ENCODE measurements at places on chromosomes 5 and 9.

GRCh38 chr5:114367029-114367428, 5.2 kb downstream of the KCNN2 start:
- no peak for DNase-seq

DNA sequence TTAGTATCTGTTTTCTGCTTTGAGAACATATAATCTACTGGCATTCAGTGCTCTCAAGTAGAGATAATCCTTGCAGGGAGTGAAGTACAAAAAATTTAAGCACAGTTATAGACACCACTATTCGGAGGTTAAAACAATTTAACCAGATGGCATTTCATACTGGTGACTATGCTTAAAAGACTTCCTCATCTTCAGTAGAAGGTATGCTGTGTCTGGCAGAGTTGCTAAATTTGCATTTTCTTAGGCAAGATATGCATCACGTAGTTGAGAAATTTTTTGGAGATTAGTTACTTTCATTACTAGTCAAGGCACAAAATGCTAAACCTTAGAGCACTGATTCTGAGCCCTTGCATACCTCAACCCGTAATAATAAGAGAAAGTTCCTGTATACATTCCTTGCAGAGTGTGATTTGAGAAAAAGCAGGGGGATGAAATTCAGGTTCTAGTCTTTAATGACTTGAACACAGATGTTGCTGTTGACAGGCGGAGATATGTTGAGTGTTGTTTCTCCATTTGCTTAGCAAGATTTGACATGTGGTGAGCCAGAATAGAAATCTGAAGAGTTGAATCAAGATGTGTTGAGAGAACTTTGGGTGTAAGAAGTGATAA, 70.8 kb upstream of the STARD4 start:
- DNase-seq = no peak

- no peak for DNase-seq
Measured at GRCh38 chr9:94875300-94876020, 149.0 kb downstream of the AOPEP start.

DNA sequence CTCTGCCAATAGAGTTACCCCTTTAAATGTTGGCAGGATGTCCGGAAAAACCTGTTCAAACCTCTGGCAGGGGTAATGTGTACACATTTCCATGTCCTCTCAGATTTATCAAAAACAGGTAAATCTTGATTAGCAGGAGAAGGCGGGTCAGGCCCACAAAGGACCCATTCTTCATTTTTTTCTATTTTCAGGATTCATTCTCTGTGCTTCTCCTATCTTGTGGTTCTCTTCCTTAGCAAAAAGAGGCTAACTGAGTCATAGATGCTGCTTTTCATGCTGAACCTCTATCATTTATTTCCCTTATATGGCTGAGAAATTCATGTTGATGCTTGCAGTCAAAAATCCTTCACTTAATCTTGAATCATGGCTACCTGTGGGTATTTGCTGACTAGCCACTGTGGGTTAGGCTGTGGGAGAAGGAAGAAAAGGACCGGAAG, 112.7 kb upstream of the IQGAP2 start:
- no peak for DNase-seq

DNA sequence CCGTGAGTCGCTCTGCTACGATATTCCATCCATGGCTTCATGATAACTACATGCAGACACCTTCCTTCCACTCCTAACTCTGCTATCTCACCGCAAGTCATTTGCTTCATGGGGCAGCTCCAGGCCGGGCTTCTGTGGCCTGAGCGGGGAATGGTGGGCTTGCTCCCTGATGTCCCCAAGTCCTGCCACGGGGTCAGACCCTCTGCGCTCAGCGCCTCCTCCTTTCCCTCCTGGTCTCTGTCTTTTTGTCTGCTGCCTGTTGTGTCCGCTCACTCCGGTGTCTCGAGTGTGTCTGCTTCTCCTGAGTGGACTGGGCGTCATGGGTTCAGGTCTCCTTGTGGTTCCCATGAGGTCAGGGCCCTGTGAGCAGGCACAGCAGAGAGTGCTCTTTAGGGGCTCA, 139.6 kb downstream of the CACNA1B start:
- DNase-seq = no peak

DNA sequence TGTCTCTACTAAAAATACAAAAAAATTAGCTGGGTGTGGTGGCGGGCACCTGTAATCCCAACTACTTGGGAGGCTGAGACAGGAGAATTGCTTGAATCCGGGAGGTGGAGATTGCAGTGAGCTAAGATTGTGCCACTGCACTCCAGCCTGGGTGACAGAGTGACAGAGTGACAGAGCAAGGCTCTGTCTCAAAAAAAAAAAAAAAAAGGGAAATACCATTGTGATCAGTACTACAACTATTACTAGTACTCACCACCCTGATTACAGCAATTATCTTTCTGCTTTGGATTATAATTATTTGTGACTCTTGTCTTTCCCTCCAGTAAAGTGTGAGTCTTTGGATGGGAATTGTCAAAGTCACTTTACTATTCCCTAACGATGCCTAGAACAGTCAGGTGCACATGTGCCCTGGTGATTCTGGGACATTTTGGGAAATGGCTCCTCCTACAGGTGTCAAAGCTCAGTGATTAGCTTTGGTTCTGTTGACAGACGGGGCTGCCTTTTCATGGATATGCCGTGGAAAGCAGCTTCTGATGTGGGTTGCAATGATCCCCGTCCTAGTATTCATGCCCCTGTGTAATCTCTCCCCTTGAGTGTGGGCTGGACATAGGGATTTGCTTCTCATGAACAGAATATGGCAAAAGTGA, 31.8 kb upstream of the FRRS1L start:
- DNase-seq = no peak

DNA sequence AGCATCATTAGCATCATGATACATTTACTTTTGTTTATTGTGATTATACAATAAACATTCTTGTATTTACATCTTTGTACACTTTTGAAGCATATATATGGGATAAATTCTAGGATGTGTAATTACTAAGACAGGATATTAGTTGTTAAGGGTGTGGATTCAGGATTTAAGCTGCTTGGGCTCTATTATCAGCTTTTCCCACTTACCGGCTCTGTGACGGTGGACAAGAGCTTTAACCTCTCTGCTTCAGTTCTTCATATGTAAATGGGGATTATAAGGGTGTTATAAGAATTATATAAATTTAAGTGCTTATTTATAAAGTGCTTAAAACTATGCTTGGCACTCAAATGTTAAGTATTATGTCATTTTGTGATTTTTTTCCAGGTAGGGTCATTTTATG, 131.1 kb downstream of the FER start:
- no peak for DNase-seq

DNA sequence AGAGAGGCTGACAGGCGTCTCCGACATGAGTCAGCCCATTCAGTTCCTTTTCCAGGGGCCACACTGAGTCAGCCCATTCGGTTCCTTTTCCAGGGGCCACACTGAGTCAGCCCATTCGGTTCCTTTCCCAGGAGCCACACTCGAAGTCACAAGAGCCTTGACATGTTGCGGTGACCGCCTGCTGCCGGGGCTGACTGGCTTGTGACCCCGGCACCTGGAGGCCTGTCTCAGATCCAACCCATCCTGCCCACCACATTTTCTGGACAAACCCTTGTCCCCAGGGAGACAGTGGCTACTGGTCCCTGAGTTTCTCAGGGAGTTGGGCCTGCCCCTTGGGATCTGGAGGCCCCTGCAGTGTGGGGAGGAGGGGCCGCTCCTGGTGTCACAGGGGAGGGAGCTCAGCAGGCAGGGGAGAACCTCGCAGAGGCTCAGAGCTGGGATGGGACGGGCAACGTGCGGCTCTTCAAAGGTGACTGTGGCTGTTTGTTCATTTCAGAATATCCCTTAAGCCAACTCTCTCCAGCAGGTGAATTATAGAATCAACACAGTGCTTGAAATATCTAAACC, 40.5 kb upstream of the LPCAT1 start:
- no peak for DNase-seq

- no peak for DNase-seq
Measured at GRCh38 chr5:133284306-133284705, 232.5 kb downstream of the HSPA4 start.

DNA sequence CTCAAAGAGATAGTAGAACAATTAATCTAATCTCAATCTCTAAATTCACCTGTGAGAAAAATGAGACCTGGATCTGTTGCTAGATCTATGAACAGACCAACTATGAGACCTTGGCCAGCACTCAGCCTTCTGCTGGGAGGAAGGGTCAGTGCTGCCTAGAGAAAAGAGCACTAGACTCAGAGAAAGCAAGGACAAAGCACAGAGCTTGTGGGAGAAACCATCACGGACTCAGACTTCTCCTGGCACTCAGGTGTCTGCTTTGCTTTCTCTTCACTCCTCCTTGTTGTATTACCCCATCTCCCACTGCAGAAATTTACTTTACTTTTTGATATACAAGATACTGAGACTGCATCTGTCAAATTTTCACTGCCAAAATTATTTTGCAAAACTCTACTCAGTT, 890.0 kb upstream of the NUDT12 start:
- DNase-seq = no peak

DNA sequence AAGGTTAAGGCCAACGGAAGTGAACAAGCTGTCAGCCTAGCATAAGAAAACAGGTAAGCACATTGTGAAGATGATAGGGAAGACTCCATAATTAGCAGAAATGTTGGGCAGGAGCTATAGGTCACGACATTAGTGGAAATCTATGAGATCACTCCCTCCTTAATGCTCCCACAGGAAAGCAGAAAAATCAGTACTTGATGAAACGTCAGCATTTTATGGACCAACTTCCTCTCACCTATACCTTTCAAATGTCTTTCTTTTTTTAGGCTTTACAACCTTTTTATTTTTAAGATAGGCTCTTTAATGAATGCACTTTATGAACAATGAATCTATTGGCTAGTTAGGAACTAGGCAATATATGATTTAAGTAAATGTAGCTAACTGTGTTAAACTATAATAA, 29.4 kb upstream of the HCN1 start:
- DNase-seq = no peak

DNA sequence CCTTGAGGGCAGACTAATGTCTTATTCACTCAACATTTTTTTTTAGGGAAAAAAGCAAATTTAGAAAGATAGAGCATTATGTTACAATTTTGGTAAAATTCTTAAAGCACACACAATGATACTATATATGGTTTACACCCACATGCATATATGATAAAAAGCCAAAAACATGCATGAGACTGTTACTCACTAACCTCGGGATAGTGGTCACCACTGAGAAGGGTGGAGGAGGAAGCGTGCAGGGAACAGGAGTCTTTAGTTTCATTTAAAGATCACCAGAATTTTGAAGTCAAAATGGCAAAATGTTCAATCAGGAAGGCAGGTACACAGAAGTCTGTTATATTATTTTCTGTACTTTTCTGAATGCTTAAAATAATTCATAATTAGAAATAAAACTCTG, 9.2 kb downstream of the ARL15 start:
- DNase-seq = no peak

GRCh38 chr5:96930058-96930457, 5.8 kb upstream of the LNPEP start:
- DNase-seq = no peak

DNA sequence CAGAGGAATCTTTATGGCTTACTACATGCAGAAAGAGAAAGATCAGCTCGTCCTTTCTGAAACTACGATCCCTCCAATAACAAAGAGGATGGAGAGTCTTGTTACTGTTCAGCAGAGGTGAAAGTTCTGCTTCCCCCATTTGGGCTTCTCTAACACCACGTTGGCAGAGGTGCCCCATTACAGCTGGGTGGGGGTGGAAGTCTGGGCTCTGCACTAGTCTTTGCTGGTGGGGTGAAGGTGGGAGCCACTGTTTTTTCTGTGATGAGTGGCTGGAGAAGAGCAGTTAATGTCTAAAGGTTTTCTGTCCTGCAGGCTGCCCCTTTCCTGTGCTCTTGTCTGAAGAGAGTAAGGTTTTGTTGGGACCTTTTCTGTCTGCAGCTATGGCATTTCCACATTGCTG, 64.7 kb upstream of the OTULINL start:
- no peak for DNase-seq

DNA sequence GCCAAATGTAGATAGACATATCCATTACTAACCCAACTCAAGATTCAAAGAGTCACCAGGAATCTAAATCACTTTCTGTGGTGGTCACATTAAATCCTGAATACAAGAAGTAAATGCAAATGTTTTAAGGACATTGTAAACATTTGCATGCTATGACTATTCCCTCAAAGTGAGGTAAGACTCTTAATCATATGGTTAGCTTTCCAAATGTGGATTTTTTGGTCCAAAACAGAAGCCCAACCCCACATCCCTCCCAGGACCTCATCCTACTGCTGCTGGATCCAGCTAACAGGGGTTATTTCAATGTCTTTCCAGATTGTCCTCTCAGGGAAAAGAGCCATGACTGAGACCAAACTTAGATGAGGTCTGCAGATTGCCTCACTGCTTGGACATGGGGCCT, 228.1 kb upstream of the PANK3 start:
- DNase-seq = no peak

DNA sequence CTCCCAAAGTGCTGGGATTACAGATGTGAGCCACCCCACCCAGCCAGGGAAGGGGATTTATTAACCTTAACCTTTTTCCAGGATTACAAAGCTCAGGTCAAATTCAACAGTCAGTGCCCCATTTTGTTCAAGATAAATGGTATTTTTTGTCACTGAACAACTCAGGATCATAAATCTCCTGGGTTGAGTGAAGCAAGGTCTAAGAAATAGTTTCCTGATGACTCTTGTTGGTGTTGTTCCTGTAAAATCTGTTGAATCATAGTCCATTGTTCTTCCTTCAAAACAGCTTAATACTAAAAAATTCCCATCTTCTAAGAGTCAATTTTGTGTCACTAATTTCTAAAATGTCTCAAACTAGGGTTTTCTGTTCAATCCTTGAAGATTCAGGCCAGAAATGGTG, 33.9 kb upstream of the JMY start:
- DNase-seq = no peak

GRCh38 chr9:88748566-88749261, 213.7 kb downstream of the NXNL2 start:
- DNase-seq = no peak

DNA sequence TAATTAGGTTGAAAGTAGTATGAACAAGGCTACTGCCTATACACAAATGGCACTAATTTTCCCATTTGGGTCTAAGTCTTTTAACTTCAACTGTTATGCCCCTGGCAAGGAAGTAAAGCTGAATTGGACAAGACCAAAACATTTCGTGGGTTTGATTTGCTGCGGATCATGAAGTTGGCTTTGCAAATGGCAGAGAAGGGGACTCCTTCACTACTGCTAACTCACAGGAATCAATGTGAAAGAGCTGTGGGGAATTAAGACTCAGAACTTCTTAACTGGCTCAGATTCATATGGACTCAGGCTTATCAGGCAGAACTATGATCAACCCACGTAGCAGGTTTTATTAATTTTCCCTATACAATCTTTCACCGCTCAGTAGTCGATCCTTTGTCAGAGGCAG, 73.8 kb upstream of the IFNE start:
- DNase-seq = no peak
